ENCODE measurements at places on chromosomes 5 and 9.

DNA sequence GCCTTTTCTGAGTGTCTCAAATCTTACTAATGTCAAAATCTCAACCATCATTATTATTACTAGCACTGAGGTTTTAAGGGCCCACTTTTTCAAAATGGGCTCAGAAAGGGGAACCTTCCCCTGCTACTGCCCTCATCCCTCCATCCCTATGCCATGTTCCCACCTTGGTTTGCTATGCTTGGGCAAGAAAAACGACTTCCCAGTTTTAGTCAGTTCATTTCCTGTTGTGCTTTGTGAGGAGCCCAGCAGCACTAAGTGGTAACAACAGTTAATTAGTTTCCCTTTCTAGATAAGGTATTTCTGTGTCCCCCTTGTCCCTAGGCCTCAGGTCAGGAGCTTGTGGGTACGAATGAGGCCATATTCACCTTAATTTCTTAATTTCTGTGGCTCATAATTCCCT is 595.2 kb downstream of the RAB3C start:
- no peak for DNase-seq

DNA sequence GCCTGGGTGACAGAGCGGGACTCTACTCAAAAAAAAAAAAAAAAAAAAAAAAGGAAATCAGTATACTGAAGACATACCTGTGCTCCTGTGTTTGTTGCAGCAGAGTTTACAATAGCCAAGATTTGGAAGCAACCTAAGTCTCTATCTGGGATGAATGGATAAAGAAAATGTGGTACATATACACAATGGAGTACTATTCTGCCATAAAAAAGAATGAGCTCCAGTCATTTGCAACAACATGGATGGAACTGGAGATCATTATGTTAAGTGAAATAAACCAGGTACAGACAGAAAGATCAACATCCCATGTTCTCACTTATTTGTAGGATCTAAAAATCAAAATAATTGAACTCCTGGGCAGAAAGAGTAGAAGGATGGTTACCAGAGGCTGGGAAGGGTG is 22.9 kb downstream of the ADAM19 start:
- no peak for DNase-seq

DNA sequence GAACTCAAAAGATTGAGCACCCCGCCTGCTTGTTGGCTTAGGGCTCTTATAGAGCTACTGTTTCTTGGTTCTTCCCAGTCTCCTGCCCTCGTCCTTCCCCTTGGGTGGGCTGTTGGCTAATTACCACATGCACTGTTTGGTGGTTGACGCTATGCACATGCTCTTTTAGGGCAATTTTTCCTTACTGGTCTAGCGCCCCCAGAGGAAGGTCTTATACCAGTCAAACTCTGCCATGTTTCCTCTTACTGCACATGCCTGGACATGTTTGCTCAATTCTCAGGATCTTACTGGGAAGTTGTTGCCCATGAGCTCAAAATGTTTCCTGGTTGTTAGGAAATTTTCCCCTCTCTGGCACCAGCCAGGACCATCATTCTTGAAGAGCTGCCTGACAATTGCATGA is 101.9 kb downstream of the SLC28A3 start:
- DNase-seq, result no peak

- DNase-seq, result no peak
Observed at GRCh38 chr5:75654693-75655295, 43.5 kb downstream of the ANKDD1B start.

DNA sequence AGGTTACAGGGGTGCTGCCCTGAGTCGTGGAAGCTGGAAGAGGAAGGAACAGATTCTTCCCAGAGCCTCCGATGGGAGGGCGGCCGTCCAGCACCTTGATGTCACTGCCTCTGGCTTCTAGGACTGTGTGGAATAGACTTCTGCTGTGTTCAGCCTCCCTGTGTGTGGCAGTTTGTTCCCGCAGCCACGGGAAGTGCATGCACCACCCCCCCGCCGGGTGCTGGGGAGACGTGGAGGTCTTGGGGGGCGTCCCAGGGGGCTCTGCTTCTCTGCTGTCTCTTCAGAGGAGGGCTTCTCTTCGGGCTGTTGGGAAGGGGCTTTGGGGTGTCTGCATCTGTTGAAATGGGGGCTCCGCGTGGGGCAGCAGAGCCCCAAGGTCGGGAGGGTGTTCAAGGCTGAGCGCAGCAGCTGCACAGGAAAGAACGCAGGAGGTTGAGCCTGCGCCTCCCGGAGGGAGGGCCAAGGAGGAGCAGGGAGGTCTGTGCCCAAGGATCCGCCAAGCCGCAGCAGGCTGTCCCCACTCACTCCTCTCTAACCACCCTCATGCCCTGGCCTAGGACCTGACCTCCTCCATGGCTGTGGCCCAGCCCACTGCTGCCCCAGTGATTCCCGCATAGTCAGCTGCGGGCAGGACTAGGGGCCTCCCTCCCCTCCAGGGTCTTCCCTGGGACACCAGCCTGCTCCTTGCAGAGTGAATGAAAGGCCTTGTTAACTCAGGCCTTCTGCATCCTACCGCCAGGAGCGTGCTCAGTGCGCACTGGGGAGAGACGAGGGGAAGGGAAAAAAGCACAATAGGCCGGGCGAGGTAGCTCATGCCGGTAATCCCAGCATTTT is 45.0 kb downstream of the ROPN1L start:
- DNase-seq, result no peak

DNA sequence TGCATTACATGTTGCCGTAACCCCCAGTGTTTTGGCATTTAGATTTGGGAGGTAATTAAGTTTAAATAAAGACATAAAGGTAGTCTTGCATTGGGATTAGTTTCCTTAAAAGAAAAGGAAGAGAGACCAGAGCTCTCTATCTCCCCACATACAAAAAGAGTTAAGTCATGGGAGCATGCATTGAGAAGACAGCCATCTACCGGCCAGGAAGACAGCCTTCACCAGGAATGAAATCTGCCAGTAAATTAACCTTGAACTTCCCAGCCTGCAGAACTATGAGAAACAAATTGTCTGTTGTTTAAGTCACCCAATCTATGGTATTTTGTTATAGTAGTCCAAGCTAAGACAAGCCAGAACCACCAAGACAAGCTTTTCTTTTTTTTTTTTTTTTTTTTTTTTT is 567.0 kb upstream of the CDH18 start:
- no peak for DNase-seq

- DNase-seq, result no peak
Observed at GRCh38 chr5:14463629-14464028, 118.0 kb upstream of the OTULINL start.

DNA sequence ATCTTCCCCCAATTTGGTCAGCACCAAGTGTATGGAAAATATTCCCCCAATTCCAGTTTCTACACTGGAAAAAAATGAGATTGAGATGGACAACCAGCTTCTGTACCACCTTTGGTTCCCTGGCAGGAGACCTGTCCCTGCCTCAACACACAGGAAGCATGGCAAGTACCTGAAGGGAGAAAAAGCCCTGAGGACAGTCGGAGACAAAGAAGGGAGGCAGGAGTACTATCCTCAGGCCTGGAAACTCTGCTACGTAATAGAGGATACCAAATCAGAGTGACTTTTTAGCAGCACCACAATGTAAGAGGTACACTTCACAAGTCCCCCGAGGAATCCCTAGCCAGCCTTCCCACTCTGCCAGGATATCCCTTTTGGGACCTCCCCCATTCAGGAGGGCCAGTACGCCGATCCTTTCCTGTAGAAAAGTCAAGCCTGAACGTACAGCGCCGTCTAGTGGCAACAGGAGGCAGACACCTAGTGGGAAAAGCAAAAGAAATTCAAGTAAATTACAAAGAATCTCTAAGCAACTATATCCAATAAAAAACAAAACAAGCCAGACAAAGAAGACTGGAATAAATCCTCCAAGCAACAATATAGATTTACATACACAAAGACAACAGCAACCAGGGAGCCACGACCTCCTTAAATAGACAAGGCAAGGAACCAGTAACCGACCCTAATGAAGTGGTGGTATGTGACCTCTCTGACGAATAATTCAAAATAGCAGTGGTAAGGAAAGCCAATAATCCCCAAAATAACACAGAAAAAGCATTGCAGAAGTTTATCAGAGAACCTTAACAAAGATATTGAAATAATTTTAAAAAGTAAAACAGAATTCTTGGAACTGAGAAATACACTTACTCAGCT is 63.3 kb upstream of the SLCO6A1 start:
- no peak for DNase-seq

GRCh38 chr5:6194906-6195612 is 183.3 kb downstream of the MED10 start:
- DNase-seq, result no peak

DNA sequence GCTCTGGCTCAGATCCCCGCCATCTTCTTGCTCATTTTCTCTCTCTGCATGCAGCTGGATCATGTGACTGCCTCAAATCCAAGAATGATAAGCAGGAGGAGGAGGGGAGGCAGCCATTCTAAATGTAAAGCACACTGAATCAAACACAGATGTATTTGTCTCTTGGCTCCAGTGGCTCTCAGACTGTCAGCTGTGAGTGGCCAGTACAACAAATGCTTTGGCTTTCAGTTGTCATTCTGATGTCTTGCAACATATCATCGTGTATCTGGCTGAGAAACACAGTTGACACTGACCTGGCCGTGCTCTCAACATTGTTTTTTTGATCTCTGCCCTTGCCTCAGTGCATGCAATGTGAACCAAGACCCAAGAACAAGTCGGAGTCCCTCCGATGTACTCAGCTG is 233.1 kb downstream of the ADAMTSL1 start:
- no peak for DNase-seq

- DNase-seq, result no peak
Observed at GRCh38 chr5:132467287-132467984, 23.1 kb downstream of the IRF1 start.

GRCh38 chr5:131265311-131265803 is 1.5 kb downstream of the CDC42SE2 start:
- no peak for DNase-seq

GRCh38 chr9:120942186-120943001 is 15.8 kb upstream of the TRAF1 start:
- DNase-seq, result no peak

DNA sequence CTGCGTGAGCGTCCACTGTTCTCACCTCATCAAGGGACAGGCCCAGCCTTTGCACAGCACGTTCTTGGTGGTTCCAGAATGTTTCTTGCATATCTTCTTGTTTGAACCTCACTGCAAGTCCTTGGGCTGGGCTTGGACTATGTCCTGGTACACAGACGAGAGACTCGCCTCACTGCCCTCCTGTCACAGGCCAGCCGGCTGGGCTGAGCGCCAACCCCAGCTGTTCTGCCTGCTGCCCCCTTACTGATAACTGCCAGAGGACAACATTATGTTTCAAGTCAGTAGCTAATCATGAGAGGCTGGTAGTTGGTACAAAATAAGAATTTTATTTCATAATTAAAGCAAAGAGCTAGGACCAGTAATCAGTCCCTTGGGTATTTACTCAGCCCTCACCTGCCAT is 52.8 kb upstream of the LRRTM2 start:
- no peak for DNase-seq

DNA sequence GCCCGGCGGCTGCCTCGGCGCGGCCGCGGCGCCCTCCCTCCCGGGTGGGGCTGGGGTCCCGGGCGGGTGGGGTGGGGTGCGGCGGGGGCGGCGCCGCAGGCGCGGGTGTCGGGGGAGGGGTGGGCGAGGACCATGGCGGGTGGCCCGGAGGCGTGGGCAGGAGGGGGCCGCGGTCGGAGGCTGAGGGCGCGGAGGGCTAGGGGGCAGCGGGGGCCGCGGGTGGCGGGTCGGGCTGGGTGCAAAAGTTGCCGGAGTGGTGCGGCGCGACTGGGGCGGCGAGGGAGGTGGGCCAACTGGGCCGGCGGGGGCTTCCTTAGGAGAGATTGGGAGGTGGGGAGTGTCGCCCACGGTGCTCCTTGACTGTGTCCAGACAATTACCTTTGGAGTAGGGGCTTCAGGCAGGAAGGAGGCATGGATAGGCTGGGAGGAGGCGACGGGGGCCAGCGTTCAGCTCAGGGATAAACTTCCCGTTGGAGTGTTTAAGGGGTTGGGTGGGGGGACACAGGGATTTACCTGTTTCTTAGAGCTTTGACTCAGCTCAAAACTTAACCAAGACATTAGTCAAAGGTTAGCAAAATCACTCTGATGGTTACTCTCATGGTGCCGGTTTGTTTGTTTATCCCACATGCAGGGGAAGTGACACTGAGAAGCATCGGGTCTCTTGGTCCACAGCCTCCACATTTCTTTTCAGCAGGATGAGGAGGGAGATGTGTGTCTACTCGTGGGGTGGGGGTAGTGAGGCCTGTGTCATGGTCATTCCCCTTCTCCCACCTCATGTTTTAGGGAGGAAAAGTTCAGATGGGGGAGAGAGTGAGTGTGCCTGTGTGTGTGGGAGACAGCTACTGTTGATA is 859 bp downstream of the CSNK1G3 start:
- peak; percentile 21 for DNase-seq

GRCh38 chr5:135842737-135843136 is 8.3 kb downstream of the SLC25A48 start:
- DNase-seq, result no peak

GRCh38 chr9:94734054-94734754 is 7.7 kb downstream of the AOPEP start:
- DNase-seq, result no peak

- no peak for DNase-seq
Observed at GRCh38 chr5:155833287-155833686, 493.7 kb upstream of the SGCD start.

DNA sequence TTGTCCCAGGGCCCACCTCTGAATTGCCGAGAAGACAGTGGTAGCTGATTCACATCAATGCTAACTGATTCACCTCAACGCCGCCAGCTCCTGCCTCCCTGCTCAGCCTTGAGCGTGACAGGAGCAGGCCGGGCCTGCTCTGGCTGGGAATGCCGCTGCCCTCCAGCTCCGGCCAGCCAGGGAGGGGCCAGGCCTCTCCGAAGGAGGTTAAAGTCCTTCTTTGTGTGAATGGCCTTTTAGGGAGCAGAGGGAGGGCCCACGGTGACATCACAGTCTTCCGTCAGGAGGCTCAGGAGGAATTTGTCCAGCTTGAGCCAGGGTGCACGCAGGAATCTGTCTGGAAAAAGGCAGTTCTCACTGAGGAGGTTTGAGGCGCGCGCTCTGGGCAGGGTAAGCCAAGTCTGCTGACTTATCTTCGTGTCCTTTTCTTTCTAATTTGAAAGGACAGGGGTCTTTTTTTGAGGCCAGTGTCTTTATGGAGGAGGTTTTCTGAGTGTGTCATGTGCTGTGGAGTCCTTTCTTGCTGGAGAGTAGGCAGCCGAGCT is 82.7 kb downstream of the C9orf152 start:
- DNase-seq, result no peak

GRCh38 chr9:134648701-134649530 is 7.3 kb downstream of the COL5A1 start:
- DNase-seq, result no peak

DNA sequence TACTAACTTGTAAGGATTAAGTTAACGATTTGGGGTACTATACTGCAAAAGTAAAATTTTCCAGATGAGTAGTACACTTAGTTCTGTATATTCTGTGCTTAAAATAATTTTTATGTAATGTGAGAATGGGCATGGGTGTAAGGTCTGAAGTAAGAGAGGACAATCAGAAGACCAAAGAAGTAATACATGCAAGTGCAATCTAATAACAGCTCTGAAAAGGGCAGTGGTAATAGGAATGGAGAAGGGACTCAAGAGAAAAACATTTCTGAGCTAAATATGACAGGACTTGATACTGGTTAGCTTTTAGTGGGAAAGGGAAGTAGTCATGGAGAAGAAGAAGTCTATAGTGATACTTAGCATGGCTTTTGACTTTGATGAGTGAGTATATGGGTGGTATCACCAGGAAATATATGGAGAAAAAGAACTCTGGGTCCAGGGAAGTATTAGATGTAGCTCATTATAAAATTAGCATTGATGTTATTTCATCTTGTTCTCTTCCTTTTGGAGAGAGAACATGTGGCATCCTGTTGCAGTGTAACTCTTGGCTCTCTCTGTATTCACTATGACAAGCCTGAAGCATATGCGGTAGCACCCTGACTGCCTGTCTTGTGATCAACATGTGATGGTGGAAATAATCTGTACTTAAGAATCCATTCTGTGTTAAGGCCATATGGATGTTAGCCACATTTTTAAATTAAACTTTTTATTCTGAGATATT is 60.5 kb downstream of the ERCC6L2 start:
- DNase-seq, result no peak
